Stimulated activated CD4-positive, alpha-beta T cell treated with anti-CD3 and anti-CD28 coated beads, Interleukin-12 subunit alpha, Interleukin-12 subunit beta, amount 100 ng/mL, for 48 hours (primary cell): ENCODE measurements at places on chromosomes 1 and 21.
A peak's percentile ranks its signal among the peaks of the same experiment; 100 is the strongest.

GRCh38 chr1:97986041-97987005, 65.5 kb upstream of the DPYD start:
- DNase-seq = no peak

- no peak for DNase-seq
Measured at GRCh38 chr1:71118086-71118485, 37.3 kb upstream of the ZRANB2 start.

GRCh38 chr21:38843806-38844503, 38.2 kb downstream of the ETS2 start:
- no peak for DNase-seq

DNA sequence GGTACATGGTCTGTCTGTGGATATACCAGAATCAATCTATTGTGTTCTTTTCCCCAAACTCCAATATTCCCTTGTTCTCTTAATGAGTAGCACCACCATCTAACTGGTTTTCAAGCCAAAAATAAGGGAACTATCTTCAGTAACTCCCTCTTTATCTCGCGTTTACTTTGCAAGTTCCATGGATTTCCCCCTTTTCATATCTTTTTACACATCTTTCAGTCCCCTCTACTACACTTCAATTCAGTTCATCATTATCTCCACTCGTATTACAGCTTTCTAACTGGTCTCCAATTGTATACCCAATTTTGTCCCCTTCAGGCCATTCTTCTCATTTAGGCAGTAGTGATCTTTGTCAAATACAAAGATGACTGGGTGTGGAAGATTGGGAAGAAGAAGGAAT, 4.1 kb upstream of the TMCO1 start:
- no peak for DNase-seq

GRCh38 chr1:67836769-67837168, 3.5 kb upstream of the GNG12 start:
- DNase-seq = no peak

DNA sequence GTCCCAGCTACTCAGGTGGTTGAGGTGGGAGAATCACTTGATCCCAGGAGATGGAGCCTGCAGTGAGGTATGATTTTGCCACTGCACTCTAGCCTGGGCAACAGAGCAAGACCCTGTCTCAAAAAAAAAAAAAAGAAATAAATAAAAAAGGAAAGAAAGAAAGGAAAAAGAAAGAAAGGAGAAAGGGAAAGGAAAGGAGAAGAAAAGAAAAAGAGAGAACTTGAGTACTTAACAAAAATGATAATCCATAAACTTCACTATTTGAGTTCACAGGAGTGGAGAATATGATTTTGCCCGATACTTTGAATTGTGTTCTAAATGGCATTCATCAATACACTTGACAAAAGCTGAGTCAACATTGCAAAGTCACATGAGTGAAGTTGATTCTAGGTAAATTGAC, 23.8 kb upstream of the ZNF281 start:
- DNase-seq = no peak

- no peak for DNase-seq
Measured at GRCh38 chr1:206878456-206878855, 13.0 kb downstream of the IL20 start.

- DNase-seq = no peak
Measured at GRCh38 chr1:25816112-25816718, 3.5 kb upstream of the MTFR1L start.

- DNase-seq = no peak
Measured at GRCh38 chr1:81654147-81654546, 146.6 kb upstream of the ADGRL2 start.

DNA sequence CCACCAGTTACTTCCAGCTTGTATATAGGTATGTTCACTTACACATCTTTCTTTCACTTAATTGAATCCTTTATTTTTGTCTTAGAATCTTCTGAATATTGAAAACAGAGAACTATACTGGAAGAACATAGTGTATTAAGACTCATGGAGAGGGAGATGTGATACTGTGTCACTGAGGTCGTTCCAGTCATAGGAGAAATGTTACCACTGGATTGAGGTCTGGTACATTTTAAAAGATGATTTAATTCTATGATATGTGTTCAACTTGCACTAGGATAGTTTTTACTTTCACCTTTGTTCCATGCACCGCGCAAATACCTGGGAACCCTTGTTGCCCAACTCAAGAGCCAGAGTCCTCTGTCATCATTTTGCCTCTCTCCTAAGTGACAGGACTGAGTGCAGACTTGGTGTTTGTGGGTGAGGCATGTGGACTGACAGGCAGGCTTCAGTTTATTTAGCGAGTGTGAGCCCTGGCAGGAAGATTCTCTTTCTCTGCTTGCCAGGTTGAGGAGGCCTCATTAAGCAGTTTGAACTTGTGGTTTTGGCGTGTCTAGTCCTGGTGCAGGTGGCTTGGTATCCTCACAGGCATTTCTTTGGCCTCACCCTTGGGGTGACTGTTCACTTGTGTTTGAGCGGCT, 63.7 kb downstream of the DYRK1A start:
- DNase-seq = no peak

- no peak for DNase-seq
Measured at GRCh38 chr1:175862408-175862807, 119.0 kb upstream of the TNR start.

- DNase-seq = no peak
Measured at GRCh38 chr21:25189497-25189896, 417.8 kb downstream of the MRPL39 start.

DNA sequence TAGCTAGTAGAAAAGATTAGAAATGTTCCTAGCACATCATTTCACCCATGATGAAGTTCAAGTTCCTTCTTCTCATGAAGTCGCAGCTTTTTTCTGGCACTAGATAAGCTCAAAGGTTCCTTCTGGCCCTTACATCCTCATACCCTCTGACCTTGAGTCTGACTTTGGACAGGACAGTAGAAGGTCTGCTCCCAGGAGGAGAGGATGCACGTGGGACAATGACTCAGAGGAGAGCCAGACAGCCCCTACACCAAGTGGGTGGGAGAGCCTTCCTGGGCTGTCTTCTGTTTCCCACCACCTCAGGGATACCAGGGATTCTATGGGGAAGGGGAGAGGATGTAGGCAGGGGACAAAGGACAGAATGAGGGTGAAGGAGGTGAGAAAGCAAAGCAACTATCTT, 86.0 kb downstream of the HHIPL2 start:
- no peak for DNase-seq

DNA sequence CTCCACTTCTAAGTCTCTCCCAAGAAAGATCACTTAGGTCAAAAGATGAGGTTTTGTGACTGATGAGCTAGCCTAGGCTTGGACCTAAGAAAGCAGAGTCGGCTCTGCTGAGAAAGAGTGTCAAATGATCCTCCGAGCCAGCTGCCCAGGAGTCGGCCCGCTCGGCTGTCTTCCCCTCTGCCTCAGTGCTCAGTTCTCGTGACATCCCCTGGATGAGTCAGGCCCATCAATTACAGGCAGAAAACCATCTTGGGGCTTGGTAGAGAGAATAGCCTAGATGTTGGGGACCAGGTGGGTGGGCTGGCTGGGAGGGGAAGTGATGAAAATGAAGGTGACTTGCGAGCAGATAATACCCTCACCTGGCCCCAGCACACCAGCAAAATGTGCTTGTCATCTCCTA, 60.5 kb downstream of the SLC66A1 start:
- DNase-seq = no peak

- DNase-seq = no peak
Measured at GRCh38 chr1:219387211-219387610, 213.5 kb downstream of the LYPLAL1 start.

GRCh38 chr21:19123053-19123452, 719.5 kb upstream of the TMPRSS15 start:
- no peak for DNase-seq

DNA sequence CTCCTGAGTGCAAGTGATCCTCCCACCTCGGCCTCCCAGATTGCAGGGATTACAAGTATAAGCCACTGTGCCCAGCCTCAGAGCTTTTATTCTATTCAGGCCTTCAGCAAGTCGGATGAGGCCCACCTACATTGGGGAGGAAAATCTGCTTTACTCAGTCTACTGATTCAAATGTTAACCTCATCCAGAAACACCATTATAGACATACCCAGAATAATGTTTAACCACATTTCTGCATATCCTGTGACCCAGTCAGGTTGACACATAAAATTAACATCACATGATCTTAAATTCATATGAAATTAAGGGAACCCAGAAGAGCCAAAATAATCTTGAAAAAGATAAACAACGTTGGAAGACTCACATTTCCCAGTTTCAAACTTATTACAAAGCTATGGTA, 14.9 kb downstream of the IL20 start:
- no peak for DNase-seq

GRCh38 chr1:202750761-202751160, 40.5 kb upstream of the SYT2 start:
- DNase-seq = no peak

GRCh38 chr1:231964961-231965360, 338.4 kb downstream of the DISC1 start:
- no peak for DNase-seq

- DNase-seq = no peak
Measured at GRCh38 chr1:103341377-103341880, 184.1 kb upstream of the RNPC3 start.

DNA sequence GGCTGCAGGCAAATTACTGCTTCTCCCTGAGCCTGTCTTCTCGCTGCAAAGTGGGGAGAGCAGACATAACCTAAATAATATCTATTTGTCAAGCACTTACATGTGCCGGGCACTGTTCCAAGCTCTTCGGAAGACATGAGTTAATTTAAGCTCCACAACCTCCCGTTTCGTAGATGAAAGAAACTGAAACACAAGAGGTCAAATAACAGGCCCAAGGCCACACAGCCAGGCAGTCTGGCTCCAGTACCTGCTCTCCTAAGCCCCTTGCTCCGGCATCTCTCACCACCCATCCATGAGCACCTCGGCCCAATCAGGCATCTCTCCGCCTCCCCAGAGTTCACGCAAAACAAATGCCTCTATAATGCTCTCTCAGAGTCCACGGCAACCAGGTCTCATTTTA, 65.4 kb downstream of the TAS1R2 start:
- DNase-seq = no peak

GRCh38 chr1:35881850-35882273, 1.1 kb upstream of the AGO1 start:
- DNase-seq = no peak

DNA sequence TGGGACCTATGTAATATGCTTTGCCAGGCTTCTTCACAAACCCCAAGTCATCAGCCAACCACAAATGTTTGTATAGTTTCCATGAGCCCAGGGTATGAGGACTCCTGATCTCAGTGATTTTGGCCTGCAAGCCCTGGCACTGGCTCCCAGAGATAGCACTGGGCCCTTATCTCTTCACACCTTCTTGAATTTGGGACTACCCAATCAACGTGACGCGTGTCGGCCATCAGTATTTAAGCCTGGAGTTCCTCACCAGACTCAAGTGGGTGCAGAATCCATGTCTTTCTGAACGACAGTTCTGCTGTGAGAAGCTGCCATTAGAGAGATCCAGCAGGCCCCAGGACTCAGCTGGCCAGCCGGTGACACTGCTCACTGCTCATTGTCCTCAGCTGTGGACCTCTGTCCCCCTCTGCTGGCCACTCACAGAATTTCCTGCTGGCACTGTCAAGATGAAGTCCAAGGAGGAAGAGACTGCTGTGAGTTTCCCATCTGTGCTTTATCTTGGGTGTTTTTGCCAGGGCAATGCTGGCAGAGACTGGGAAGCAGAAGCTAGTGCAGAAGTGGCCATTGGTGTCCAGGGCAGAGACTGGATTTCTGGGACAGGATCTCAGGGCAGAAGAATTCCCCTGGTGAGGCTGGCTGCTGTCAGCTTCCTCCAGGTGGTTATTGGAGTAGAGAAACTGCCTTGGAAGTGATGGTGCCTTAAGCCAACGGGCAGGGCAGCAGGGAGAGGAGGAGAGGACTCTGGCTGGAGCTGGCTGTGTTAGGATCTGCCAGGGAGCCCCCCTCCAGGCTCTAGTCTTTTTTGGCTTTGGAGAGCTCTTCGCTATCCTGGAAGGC, 28.4 kb downstream of the TMCC2 start:
- DNase-seq = peak; percentile 80

DNA sequence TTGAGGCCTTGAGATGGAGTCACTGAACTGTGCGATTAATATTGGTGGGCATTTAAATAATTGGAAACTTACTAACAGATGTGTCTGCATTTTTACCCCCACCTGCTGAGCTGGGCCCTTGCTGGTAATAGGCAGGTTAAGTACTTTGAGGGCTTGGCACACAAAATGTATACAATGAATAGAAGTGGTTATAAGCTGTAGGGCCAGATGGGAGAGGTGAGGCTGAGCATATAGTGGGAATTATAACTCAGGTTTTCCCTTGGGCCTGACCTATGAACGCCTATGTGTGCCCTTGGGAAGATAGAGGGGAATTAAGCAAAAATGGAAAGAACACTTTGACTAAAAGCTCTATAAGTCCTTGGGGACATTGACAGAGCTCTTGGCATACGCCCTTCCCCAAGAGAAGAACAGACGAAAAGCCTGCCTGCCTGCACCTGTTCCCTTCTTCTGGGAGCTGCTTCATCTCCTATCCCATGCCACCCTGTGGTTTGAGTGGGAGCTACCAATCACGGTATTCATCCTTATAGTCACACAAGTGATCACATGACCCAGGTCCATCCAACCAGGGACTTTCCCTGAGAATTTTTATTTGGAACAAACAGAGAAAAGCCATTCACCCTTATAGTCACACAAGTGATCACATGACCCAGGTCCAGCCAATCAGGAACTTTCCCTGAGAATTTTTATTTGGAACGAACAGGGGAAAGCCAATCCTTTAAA, 260.7 kb upstream of the CSF3R start:
- DNase-seq = no peak

DNA sequence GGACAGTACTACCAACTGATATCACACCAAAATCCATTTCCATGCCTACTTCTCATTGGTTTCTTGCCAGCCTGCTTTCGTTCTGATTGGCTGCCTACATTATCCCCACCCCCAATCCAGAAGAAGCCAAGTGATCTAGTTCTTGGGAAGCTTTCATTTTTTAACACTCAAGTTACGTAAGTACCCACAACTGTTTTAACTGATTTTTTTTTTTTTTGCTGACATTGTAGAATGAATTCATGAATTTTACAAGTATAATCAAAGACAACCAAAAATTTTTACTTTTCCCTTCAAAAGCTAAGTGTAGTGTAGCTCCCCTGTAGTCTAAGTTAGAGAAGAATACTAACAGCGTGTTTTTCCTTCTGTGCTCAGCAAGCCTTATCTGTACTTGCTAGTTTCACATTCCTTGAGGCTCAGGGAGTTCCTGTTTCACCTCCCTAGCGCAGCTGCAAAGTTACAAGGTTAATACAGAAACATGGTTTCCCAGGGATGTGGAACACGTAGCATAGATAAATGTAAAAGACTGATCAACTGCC, at the start of gene SLC9C2:
TSS of gene SLC9C2 (minus strand) at position 17 of the 536 bp plus-strand sequence. CDS start 1,296 bp downstream, outside the sequence.
- no peak for DNase-seq

DNA sequence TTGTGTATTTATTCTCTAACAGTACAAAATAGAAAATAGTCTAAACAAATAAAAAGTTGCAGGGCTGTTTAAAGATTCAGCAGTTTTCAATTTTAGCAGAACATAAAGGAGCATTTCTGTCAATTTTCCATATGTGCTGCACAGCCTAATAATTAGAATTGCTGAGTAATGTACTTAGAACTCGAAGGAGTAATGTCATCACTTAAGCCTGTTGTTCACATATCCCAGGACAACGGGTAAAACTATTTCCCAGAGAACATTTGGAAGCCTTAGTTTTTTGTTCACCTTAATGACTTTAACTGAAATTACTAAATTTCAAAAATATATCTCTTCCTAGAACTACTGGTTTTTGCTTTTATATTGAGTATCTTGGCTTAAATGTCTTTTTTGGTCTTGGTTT, 81.6 kb downstream of the ZP4 start:
- DNase-seq = no peak
